ENCODE measurements at places on chromosomes 2 and 18.

DNA sequence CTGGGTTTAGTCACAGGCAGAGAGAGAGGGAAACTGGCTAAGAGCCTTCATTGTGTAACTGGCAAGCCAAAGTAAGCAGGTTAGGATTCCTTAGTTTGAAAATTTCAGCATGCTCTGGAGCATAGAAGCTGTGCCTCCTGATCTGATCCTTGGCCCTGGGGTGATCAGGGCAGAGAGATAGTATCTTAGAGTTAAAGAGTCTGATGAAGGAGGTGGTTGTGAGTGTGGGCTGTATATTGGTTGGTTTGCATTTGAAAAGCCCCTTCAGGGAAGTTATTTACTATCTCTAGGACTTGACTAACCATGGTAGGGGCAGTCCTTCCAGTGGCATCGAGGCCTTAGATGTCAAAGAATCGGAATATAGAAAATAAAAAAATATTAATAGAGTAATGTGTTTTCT lies 230.1 kb downstream of the CD226 start:
- DNase-seq = no peak

DNA sequence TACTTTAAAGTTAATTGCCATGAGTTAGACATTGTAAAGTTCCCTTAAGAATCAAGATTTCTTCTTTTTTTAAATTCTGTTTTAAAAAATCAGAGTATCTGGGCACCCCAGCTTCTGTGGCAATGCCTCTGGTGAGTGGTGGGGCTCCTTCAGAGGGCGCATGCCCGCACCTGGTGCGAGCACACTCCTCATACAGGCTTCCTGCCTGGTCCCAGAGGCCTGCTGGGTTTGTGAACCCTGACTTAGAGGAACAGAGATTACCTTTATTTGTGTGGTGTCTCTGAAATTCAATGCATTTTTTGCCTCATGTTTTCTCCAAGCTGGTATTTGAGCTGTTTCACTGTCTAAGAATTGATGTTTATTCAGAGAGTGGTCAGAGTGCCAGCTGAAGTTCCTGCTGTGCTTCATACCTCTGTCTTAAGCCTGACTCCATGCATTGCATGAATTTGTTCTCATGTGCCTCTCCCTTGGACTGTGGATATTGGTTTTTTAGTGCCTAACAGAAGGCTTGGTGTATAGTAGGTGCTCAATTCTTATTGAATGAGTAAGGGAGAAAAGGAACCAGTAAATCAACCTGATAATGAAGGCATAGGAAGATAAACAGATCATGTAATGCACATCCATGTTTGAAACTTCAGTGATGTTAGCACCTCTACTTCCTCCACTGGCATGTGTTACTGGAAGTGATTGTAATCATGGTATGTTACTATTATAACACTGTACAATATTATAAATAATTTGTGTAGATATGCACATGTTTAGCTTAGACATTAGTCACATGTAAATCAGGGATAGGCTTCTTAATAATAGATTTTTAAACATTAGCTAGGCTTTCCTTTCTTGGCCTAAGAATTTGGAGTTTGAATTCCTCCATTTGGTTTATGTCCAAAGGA lies 29.0 kb downstream of the PHLPP1 start:
- no peak for DNase-seq

DNA sequence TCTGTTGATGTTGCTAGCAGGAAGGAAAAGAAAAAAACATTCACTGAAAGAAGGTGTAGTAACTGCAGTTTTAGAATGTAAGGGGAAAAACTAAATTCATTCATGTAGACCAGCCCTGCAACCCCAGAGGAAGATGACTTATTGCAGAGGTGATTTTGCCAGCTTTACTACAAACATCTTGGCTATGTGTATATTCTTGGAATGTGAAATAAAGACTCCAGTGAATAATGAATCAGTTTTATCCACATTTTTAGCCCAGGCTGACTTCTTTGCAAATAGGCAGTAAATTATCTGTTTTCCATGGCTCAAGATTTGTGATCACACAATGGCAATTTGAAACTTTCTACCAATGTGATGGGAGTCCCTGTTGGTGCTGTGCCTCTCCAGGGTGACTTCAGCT lies 206.1 kb upstream of the SETBP1 start:
- no peak for DNase-seq

DNA sequence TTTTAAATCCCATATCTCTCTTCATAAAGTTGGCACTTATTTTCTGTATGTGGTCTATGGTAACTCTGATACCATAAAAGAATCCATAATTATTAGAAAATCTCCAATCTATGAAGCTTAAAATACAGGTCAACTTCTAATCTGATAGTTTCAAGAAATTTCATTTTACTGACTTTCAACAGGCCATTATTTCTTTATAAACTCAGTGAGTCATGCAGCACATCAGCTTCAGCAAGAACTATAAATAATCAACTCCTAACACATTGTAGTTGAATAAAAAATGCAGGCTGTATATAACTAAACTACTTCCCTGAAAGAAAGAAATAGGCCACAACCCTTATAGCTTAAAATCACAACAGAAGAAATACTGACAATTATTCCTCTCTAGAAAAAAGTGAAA lies 204.3 kb upstream of the CCDC150 start:
- no peak for DNase-seq

GRCh38 chr2:187403568-187404260 lies 44.3 kb downstream of the CALCRL start:
- no peak for DNase-seq

DNA sequence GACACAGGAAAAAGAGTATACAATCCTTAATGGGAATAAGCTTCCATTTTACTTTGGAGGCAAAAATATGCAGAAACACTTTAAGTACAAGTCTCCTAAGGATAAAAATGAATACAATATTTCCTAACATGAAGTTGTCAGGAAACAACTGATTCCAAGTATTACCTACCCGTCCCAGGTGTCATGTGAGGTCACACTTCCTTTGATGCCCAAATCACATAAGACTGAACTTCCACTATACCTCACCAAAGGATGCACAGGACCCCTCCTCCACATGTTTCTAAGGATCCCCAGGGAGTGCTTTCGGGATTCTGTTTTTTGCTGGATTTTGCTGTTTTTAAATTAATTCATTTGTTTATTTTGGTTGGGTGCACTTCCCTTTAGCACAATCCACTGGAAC lies 438.5 kb upstream of the TCF4 start:
- DNase-seq = no peak

GRCh38 chr18:32373505-32373904 lies 97.2 kb downstream of the GAREM1 start:
- no peak for DNase-seq

DNA sequence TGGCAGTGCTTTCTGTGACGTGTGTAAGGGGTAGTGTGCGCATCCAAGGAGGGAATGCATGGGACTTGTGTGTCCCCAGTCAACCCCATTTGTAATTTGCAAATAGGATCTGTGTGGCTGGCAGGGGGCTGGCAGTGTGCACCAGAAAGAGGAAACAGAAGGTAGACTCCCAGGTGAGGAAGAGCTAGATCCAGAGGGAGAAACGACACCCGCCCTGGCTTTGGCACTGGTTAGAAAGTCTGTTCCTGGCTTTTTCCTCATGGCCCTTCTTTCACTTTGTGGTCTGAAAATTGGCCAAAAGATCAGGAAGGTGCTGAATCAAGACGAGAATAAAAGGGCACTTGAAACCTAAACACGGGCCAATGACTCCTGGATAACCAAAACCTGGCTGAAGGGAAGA lies 33.3 kb downstream of the PRKCE start:
- DNase-seq = no peak

GRCh38 chr2:200791905-200792304 lies 19.8 kb upstream of the BZW1 start:
- DNase-seq = no peak

- DNase-seq = no peak
Observed at GRCh38 chr2:40773291-40773690, 321.4 kb upstream of the SLC8A1 start.

DNA sequence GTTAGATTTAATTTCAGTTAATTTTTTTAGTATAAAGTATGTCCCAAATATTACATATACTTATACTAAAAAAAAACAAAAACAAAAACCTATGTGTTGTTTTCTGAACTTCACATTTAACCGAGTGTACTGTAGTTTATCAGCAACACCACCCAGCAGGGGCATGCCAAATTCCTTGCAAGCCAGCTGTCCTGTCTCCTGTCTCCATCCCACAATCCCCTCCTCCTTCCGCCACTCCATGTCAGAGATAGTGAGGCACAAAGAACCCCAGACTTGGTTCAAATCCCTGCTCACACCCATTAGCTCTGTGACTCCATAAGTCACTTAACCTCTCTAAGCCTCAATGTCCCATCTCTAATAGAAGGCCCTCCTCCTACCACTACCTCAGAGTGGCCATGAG lies 9.4 kb downstream of the CHST10 start:
- no peak for DNase-seq

DNA sequence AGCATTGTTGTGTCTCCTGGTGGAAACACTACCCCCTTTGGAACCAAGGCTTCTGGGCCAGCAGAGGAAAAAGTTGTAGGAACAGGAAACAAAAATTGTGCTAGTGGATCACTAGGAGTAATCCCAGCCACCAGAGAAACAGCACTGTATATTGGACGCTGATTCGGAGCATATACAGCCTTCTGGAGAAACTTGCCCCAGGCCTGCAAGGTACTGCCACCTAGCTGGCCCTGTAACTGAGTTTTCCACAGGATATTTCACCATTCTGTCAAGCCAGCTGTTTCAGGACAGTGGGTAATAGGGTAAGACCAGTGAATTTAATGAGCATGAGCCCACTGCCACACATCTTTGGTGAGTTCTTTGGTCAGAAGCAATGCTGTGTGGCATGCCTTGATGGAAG lies 25.1 kb upstream of the EMILIN2 start:
- DNase-seq = no peak

DNA sequence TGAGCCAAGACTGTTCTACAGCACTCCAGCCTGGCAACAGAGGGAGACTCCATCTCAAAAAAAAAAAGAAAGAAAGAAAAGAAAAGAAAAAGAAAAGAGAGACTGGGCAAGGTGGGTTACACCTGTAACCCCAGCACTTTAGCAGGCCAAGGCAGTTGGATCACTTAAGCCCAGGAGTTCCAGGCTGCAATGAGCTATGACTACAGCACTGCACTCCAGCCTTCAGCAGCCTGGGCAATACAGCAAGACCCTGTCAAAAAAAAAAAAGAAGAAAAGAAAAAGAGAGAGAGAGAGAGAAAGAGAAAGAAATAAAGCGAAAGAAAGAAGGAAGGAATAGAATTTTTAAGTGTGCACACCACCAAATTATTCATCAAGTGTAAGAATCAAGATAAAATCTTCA lies 2.9 kb downstream of the SPIRE1 start:
- DNase-seq = no peak

DNA sequence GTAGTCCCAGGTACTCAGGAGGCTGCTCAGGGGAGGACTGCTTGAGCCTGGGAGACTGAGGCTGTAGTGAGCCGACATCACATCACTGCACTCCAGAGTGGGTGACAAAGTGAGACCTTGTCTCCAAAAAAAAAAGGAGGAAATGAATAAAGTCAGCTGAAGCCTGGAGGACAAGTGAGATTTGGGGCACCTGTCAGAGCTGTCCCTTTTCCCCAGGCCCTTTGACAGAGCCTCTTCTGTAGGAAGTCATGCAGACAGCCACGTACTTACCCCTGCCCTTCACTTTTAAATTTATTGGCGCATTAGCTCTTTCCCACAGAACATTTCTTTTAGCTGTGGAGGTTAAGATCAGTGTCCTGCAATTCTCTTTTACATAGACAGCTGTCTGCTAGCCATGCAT lies 151.0 kb upstream of the DNMT3A start:
- no peak for DNase-seq
